ENCODE measurements at places on chromosomes 4 and X.

DNA sequence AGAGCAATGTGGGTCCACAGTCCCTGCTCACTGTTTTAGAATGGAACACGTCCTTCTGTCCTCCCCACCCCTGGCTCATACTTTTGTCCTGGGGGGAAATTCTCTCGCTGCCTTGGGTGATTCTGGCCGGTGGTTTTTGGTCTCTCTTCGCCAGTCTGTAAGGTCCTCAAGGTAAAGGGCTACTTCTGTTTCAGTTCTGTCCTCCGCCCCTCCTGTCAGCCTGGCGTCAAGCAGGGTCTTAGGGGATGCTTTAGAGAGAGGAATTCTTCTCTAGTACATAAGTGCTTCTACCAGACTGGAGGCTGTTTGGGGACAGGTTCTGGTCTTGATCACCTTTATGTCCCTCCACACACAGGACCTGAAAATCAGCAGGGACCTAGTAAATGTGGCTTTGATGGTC lies 617 bp upstream of the MRFAP1L1 start:
- DNase-seq = no peak

- DNase-seq = peak; percentile 17
These were observed 110.3 kb downstream of the AREG start for GRCh38 chr4:74555231-74555630.

GRCh38 chrX:13000301-13000811 lies 25.4 kb downstream of the TMSB4X start:
- no peak for DNase-seq

DNA sequence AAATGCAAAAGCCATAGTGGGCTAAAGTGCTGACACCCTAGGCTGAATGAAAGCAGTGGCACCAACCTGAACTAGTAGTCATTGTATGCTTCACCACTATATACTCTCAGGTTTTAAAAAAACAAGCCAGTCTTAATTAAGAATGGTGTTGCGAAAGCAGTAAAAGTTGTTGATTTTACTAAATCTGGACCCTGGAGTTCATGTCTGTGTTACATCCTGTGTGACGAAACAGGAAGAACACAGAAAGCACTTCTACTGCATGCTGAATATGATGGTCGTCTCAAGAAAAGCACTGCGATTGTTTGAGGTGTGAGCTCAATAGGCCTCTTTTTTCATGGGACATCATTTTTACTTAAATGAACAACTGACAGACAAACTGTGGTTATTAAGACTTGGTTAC lies 24.2 kb upstream of the GDPD2 start:
- no peak for DNase-seq

DNA sequence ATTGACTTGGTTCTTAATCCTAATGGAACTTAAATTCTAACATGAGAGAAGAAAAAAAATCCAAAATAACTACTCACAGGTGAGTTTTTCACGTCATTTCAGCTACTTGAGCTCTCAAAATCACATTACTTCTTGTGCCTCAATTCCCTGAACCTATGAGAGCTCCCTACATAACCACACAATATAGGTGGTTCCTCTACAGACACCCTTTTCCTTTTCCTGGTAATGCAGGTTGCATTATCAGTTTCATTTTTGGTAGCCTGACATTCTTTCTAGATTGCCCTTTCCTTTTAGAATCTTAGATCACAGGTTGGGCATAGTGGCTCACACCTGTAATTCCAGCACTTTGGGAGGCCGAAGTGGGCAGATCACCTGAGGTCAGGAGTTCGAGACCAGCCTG lies 4.3 kb downstream of the GPR34 start:
- DNase-seq = no peak

DNA sequence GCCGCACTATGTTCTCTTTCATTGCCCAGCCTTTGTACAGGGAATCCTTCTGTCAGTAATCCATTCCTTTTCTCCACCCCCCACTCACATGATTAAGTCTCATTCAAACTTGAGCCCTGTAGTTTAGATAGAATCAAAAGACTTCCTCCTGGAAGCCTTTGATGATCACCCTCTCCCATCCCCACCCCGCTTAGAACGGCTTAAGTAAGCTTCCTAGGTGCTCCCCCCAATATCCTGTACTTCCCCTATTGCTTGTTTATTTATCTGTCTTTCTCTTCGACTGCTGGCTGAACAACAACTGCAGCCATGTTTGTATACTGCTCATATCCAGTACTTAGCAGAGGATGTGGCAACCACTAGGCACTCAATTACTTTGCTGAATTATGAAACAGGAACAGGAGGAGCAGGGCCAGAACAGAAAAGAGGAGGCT lies 38.5 kb upstream of the GPC3 start:
- no peak for DNase-seq

DNA sequence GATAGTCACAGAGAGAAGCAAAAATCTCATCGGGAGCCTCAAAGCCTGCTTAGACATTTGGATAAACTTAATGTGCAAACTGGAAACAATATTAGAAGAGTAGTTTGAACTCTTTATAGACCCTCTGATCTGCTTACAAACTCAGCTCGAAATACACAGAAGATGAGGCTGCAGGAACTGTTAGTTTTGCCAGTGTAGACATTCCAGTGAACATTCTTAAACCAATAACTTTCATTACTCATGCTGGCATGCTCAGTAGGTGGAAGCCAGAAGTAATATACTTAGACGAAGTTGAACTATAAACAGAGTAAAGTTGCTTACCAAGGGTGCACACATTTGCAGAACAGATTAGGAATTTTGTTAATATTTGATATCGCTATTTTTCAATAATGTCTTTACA lies 303.5 kb downstream of the ANKRD50 start:
- DNase-seq = peak; percentile 4

DNA sequence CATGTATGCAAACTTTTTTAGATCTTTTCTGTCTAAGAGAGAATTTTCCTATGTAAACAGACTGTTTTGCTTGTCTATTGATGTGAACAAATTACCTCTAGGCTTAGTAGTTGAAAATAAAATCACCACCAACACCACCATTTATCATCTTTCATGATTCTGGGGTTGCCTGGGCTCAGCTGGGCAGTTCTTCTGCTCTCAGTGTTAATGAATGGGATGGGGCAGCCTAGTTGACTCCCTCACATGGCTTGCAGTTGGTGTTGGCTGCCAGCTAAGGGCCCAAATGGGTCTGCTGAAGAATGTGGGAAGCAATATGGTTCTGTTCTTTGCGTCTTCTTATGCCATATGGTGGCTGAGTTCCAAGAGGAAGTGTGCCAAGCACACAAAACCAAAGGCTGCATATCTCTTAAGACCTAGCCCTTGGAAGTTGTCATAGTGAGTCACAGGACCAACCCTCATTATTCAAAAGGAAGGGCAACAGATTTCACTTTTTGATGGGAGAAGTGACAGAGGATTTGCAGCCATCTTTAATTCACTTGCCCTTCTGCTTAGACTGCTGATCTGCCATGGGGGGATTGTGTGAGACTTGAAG lies 17.9 kb downstream of the REELD1 start:
- no peak for DNase-seq

DNA sequence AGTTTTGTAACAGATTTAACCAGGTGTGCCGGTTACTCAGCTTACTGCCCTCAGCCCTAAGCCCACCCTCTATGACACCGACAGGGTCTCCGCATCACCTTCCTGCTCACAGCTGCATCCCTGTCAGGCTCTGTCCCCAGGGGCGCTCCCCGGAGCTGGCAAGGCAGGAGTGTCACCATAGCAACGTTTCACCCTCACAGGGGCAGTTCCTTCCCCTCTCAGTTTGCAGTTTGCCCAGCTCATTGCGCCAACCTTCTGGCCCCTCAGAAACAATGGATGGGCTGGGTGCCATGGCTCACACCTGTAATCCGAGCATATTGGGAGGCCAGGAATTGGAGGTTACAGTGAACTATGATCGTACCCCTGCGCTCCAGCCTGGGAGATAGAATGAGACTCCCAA lies 42.6 kb downstream of the RGS12 start:
- no peak for DNase-seq

DNA sequence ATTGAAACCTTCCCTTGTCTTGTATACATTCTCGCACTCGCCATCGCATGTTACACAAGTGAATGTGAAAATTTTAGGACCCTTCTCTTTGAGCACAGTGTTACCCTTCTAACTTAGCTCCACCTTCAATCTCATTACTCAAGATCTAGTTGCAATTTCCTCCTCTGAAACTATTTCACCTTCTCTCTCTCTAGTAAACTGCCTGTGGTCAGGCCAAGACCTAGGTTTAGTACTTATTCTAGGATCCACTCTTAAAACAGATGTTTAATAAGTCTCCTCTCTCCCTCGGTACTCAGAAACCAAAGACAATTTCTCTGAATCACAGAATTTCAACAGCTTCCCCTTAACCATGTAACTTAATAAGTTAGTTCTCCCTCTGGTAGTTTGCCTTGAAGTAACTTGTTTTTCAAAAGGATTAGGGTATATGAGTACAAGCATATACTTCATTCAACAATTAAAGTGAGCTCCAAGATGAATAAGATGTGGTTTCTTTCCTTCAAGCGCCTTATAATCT lies 156.0 kb downstream of the SH3KBP1 start:
- no peak for DNase-seq

DNA sequence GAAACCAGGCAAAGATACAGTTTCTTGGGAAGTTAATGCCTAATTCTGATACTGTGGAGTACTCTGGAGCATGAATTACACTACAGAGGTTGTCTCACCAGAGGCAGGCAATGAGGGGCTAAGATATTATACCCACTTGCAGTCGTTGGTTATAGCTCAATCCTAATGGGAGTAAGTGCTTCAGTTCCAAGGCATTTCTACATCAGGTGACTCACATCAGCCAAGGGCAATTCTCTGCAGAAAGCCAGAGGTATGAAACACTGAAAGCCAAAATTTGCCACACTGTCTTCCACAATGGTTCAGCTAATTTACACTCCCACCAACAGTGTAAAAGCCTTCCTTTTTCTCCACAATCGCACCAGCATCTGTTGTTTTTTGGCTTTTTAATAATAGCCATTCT lies 174.0 kb upstream of the IL15 start:
- DNase-seq = no peak

- no peak for DNase-seq
These were observed 53.1 kb downstream of the FAM114A1 start for GRCh38 chr4:38920677-38921076.

DNA sequence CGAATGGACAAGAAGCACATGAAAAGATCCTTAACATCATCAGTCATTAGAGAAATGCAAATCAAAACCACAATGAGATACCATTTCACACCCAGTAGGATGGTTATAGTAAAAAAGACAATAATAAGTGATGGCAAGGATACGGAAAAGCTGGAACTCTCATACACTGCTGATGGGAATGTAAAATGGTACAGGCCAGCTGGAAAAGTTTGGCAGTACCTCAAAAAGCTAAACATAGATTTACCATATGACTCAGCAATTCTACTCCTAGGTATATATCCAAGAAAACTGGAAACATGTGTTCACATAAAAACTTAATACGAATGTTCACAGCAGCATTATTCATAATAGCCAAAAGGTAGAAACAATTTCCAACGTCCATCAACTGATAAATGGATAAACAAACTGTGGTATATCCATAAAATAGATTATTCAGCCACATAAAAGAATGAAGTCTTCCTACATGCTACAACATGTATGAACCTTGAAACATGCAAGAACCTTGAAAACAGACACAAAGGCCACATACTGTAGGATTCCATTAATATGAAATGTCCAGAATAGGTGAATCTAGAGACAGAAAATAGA lies 11.9 kb downstream of the RPS6KA3 start:
- DNase-seq = no peak

DNA sequence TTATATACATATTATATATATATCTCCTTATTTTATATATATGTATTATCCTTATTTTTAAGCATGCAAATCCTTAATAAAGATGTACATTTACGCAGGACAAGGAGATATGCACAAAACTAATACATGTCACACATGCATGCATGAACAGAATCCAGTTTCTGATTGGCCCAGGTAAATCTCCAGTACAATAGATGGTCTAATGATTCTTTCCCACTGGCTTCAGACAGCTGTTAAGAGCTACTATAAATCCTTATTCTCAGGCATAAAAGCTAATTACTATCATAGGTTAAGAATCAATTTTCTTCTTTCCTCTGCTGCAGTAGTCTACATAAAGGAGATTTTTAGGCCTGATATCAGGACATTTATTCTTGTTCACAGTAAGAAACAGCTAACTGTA lies 689.8 kb downstream of the KCTD8 start:
- no peak for DNase-seq

DNA sequence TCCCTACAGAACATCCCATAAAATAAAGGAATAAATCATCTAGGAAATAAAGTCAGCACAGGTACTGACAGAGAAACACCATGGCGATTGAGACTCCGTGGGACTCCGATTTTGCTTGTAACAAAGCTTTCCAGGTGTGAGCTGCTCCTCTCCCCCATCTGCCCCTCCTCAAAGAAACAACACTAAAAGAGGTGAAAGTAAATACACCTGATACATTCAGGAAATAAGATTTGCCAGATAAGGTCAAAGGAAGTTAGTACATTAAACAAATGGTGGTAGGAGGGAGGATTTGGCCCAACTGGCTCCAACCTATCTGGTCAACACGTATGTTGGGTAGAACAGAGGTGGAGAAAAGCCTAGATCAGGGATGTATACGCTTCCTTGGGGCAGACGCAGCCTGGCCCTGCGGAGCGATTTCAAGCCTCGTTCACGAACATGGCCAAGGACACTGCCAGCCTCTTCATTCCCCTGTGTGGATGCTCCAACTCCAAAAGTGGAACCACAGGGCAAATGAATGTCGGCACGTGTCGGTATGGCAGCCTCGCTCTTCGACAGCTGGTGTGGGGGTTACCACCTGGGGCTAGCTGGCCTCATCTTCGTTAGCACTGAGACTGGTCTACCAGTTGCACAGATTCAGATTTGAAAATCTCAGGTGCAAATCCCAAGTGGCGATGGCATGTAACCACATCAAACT lies 162.5 kb downstream of the AFAP1 start:
- DNase-seq = no peak

DNA sequence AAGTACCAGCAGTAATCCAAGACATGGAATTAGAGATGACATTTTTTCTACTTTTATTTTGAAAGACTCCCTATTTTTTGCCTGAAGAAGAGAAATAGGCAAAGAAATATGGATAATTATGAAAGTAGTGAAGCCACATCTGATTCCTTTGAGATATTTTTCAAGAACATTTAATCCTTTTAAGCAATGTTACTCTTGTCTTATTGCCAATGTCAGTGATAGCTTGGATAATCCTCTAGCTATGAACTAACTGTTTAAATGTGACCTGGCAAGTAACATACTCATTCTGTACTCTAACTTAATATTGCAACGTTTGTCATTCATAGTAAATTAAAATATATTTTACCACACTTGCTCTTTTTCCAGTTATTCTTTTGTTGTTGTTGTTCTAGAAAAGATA lies 181.3 kb downstream of the VEGFC start:
- no peak for DNase-seq

DNA sequence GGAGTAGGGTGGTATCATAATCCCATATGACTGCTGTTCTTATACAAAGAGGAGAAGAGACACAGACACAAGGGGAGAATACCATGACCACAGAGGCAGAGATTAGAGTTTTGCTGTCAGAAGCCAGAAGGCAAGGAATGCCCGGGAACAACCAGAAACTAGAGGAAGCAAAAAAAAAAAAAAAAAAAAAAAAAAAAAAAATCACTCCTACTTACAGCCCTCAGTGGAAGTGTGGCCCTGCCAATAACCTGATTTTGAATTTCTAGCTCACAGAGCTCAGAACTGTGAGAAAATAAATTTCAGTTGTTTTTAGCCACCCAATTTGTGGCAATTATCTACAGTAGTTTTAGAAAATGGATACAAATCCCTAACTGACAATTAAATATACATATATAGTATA lies 30.4 kb upstream of the UBE2NL start:
- DNase-seq = no peak

GRCh38 chr4:24975510-24975909 lies 55.2 kb downstream of the LGI2 start:
- DNase-seq = no peak

GRCh38 chr4:8866421-8866820 lies 5.2 kb downstream of the HMX1 start:
- DNase-seq = no peak
